ENCODE measurements at places on chromosomes 6 and 20.

- no peak for DNase-seq
Measured at GRCh38 chr20:60483371-60483770, 525.1 kb downstream of the CDH26 start.

- peak; percentile 90 for DNase-seq
Measured at GRCh38 chr6:139291813-139292619, at the start of gene TXLNB. Gene TXLNB, minus strand, starts transcription at chr6:139291998. Its CDS starts 3,099 bp downstream, at chr6:139288899.

- DNase-seq, result no peak
Measured at GRCh38 chr6:143792402-143793279, 50.5 kb upstream of the LTV1 start.

- no peak for DNase-seq
Measured at GRCh38 chr6:14520029-14520428, 402.5 kb downstream of the CD83 start.

DNA sequence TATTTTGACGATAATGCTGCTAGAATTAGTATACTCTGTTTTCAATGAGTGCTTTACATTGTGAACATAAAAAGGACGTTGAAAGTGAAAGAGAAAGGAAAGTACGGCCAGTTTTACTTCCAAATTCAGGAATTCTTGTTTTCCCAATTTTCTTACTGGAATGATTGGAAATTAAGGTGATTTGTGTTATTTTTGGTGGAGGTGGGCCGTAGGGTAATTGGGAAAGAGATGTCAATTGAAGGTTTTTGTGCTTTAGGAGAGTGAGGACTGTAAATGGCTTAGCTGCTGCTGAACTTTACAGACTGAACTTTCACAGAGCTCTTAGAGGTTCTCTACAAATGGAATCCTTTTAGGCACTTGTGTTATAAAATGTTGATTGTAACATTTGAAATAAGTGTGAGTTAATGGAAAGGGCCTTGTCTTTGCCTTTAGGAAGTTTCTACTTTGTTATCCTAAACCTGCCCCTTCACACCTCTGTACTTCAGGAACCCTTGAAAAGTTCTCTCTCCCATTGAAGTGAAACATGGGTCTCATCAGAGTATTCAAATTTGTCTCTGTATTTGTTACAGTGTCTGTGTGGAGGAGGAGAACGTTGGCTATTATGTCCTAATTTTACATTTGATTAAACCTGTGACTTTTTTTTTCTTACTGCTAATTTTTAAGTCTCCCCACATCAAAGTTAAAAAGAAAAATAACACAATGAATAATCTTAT lies 256.4 kb downstream of the ARID1B start:
- DNase-seq, result no peak

All from hematopoietic multipotent progenitor cell treated with erythropoietin and hydrocortisone succinate and interleukin-3 and kit ligand, for 4 days (in vitro differentiated cells).